Muscle of leg (tissue), 16 donors: ENCODE measurements at places on chromosomes 16 and 17. TPM values are rescaled to one million over a fixed set of nuclear protein-coding genes. Genes with fewer than 3 reads are reported as not detected.

FAM83G gene
- 0.11 TPM for polyA plus RNA-seq

NTN3 gene
- polyA plus RNA-seq: 1.7 TPM

DNA sequence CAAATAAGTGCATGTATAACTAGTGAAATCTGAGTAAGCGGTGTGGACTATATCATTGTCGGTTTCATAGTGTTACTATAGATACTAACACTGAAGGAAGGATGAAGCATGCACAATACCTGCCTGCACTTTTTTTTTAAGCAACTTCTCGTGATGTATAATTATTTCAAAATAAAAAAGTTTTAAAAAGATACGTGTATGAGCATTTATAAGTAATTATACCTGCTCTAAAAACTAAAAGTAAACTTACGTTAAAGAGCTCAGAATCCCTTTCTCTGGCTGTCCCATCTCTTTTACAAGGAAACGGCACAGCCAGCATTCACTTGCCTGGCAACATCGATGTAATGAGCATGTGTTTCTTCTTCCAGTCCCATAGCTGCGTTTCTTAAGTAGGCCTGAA lies 31.3 kb upstream of the ARL6IP1 start:
- no peak for DNase-seq

GRCh38 chr16:78926723-78927210 lies 673.8 kb downstream of the MAF start:
- DNase-seq: no peak

GRCh38 chr16:79269211-79269863 lies 331.2 kb downstream of the MAF start:
- no peak for DNase-seq

GRCh38 chr17:81241648-81242420 lies 2.7 kb downstream of the NDUFAF8 start:
- no peak for DNase-seq

- peak; percentile 48 for DNase-seq
Measured at GRCh38 chr17:40485851-40486521, 15.4 kb downstream of the TNS4 start.

DNA sequence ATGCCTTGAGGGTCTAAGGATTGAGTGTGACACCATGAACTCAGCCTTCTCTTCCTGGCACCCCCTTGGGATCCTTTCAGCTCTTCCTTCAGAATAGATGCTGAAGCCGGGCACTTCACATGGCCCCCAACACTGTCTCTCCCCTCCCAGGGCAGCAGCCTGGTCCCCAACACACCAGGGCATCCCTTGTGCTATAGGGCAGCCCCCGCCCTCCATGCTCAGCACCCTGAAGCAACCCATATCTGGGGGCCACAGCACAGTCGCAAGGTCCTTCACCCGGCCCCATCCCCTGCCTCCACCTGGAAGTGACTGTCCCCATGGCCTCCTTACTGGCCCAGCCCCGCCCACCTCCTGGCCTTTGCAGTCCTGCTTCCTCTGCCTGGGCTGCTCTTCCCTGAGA lies 143.1 kb downstream of the C16orf95 start:
- DNase-seq: no peak

- DNase-seq: no peak
Measured at GRCh38 chr16:12544477-12545296, 259.0 kb downstream of the CPPED1 start.
